NK-92 treated with Interleukin-12 subunit alpha and Interleukin-12 subunit beta, amount 100 ng/mL, for 24 hours (cell line): ENCODE measurements at places on chromosomes 13 and 19.

- no peak for DNase-seq
These were observed 147.5 kb downstream of the DIAPH3 start for GRCh38 chr13:60016229-60016628.

- no peak for DNase-seq
These were observed 380.8 kb downstream of the LMO7 start for GRCh38 chr13:76016799-76017400.

DNA sequence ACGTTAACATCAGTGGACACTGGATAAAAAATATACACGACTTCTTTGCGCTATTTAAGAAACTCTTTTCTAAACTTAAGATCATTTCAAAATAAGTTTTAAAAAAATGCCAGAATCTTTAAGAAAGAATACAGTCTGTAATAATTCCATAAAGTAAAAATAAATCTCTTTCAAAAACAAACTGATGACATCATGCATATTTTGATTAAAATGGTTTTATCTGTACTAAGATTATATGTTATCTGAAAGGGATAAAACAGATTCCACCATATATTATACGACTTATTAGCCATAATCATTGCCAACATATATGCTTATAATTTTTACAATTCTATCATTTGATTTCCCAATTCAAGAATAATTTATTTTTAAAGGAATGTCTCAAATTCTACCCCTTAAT, 15.3 kb upstream of the ELF1 start:
- no peak for DNase-seq

DNA sequence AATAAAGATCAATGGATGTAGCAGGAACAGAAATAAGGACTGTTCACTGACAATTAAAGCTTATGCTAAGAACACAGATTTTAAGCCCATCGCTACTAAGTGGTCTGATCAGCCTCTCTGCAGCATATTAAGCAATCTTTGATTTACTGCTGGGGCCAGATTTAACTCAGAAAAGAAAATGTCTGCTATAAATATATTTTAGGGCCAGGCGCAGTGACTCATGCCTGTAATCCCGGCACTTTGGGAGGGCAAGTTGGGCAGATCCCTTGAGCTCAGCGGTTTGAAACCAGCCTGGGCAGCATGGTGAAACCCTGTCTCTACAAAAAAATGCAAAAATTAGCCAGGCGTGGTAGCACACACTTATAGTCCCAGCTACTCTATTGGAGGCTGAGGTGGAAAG, 43.0 kb downstream of the METTL21C start:
- DNase-seq, result no peak

GRCh38 chr13:26460648-26461047, 96.8 kb upstream of the WASF3 start:
- no peak for DNase-seq
